ENCODE measurements at places on chromosomes 1 and 21.

DNA sequence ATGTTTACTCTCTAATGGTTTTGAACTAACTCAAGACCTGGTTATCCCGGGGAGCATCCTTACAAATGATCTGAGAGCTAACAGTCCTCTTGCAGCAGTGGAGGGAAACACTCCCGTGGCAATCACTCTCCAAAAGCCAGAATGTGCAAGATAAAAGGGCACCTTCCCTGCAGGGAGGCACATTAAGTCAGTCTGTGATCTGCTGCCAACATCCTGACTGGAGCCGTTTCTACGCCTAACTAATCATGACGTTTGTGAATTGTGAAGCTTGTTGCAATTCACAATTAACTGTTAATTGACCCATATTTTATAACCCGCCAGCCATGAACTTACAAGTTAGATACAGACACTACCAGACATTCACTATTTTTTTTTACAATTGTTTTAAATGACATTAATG lies 52.1 kb upstream of the LGALS8 start:
- DNase-seq = no peak

DNA sequence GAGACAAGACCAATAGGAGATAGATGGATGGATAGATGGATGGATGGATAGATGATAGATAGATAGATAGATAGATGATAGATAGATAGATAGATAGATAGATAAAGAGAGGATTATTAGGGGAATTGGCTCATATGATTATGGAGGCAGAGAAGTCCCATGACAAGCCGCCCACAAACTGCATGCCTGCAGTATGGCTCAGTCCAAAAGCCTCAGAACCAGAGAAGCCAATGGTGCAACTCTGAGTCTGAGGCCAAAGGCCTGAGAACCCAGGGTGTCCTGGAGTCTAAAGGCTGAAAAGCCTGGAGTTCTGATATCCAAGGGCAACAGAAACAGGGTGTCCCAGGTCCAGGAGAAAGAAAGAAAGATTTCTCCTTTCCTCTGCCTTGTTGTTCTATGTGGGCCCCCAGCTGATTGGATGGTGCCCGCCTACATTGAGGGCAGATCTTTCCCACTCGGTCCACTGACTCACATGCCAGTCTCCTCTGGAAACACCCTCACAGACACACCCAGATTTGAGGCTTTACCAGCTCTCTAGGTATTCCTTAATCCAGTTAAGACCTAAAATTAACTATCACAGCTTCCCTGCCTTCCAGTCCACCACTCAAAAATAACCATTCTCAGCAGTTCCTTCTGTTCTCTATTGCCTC lies 39.6 kb upstream of the IRF2BP2 start:
- no peak for DNase-seq

DNA sequence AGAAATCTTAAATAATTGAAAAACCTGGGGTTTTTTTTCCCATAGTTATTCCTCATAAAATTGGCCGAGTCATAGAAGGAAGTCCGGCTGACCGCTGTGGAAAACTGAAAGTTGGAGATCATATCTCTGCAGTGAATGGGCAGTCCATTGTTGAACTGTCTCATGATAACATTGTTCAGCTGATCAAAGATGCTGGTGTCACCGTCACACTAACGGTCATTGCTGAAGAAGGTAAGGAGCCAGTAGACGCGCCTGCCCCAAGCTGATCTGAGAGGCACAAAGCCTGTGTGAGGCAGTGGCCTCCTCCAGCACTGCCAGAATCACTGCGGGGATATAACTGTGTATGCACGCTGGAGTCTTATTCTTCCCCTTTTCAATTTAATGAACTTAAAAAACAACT lies 100.3 kb downstream of the PHTF1 start:
- no peak for DNase-seq

- DNase-seq = no peak
These were observed 7.7 kb upstream of the CD5L start for GRCh38 chr1:157849229-157849875.

- DNase-seq = no peak
These were observed 15.7 kb downstream of the BTBD8 start for GRCh38 chr1:92095874-92096273.

DNA sequence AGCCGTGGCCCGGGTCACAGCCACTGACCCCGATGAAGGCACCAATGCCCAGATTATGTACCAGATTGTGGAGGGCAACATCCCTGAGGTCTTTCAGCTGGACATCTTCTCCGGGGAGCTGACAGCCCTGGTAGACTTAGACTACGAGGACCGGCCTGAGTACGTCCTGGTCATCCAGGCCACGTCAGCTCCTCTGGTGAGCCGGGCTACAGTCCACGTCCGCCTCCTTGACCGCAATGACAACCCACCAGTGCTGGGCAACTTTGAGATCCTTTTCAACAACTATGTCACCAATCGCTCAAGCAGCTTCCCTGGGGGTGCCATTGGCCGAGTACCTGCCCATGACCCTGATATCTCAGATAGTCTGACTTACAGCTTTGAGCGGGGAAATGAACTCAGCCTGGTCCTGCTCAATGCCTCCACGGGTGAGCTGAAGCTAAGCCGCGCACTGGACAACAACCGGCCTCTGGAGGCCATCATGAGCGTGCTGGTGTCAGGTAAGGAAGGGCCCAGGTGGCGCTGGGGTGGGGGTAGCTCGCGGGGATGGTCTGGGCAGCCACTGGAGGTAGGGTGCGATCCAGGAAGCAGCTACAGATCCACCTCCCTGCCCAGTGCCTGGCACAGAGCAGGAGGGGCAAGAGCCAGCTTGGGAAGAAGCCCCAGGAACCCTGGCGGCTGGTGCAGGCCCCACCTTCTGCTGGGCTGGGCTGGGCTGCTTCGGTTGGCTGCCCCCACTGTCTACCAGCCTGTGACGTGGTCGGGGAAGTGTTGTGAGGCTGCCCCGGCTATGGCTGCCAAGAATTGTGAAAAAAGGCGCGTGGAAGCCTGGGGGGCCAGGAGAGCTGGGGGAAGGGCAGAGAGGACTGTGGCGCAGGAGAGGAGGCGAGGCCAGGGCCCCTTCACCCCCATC lies 3.8 kb downstream of the CELSR2 start:
- DNase-seq = no peak

DNA sequence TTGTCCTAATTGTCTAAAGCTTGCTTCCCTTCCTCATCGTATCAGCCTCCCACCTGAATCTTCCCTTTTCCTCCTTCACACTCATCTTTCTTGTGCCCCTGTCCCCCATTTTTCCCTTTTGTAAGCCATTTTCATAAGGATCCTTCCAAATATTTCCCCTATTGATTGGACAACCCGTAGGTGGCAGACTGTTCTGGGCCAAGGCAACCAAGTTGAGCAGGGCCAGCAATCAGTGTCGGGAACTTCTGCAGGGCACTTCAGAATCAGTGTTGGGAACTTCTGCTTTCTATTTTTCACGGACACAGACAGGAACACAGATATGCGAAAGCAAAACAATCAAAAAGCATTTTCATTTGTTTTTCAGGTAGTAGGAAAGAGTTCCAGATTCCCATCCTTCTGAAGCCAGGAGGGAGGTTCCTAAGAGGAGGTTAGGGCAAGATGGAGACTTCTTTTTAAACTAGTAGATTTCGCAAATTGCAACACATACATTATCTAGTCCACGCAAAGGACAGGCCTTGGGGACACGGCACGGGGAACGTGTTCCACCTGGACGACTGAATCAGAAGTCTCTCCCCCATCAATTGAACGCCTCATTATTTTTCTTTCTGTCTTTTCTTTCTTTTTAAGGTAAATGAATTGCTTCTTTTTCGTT lies 691 bp upstream of the MPZL1 start:
- no peak for DNase-seq

- DNase-seq = no peak
These were observed 40.3 kb upstream of the TRIM45 start for GRCh38 chr1:117161887-117162286.

DNA sequence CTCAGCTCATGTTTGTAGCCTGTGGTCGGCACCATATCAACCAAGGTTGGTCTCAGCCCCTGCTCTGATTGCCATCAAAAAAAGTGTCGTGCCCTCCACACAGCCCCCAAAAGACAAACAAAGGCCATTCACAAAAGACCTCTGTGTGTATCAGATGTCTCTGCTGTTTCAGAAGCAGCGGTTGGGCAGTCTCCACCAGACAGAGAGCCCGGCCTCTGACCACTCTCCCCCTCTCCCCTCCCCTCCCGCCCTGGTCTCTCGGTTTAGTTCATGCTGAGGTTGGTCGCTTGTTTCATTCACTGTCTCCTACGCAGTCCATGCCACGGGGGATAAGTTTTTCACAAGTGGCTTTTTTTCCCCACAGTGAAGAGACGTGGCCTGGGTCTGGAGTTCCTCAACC lies 27.1 kb downstream of the ACTA1 start:
- no peak for DNase-seq

DNA sequence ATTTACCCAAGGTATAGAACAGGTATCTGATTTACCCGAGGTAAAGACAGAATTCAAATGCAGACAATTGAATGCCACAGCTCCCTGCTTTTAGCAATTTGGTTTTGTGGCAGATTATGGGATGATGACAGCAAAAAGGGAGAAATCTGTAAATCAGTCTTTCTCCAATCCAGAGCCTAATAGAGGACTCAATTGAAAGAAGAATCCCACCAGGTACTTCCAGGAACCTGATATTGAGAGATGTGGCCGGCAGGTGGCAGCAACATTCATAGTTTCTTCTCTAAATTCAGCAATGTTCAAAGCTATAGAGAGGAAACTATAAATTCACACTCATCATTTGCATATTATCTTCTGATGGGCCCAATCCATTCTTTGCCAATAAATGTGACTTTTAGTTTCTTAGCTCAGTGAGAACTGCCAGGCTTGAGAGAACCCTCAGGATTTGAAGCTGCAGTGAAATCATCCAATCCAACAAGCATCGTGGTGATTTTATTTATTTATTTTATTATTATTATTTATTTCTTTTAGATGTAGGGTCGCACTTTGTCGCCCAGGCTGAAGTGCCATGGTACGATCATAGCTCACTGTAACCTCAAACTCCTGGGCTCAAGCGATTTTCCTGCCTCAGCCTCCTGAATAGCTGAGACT lies 9.8 kb upstream of the PHACTR4 start:
- DNase-seq = peak; percentile 81

DNA sequence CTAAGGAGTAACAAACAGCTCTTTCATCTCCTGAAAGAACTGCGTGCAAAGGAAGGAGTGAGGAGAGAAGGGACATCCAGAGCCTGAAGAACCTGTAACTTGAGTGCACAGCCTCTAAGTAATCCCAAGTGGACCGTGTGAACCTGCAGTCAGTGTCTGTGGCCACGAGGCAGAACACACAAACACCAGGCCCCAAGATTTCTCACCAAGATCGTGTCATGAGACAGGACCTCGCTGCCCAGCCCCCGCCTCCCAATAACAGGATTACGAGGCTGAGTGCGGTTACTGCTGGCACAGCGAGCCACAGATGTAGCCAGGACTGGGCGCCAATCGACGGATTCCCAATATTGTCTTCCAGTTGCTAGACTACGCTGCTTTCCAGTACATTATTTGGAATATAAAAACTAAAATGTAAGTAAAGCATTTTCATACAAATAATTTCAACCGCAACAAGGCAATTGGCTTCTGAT lies 101.3 kb upstream of the SLC25A33 start:
- DNase-seq = no peak

- no peak for DNase-seq
These were observed 1.7 kb upstream of the TRIM67 start for GRCh38 chr1:231159963-231160761.

DNA sequence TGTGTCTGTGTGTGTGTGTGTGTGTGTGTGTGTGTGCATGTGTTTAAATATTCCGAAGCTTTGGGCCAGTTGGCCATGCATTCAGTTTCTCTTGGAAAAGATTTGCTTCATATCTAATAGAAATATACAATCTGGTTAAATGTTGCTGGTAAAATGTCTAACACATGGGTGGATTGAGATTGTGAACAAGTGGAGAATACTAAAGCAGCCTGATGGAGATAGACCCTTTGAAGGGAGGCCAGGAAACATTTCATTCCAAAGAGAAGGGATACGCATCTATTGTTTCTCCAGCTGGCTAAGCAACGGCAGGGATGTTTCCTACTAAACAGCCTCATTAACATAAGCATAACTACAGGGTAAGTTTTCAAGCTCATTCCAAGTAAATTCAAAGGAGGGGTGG lies 257.5 kb upstream of the PTBP2 start:
- no peak for DNase-seq

GRCh38 chr1:226814751-226815537 lies 55.5 kb upstream of the PSEN2 start:
- DNase-seq = no peak

DNA sequence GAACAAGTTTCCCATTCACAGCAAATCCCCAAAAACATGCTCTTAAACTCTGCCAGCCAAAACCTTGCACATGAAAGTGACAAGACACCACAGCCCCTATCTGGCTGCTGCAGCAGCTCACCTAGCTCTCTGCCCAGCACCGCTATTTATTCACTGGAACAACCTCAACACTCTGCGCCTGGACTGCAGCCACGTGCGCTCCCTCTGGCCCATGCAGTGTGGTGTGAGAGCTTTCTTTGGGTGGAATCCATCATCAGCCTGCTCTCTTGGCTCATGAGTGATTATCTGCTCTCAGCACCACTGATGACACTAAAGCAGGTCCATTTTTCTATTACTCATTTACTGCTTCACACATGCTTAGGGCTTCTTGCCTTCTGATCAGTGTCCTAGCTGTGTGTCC lies 11.4 kb downstream of the KCNJ6 start:
- no peak for DNase-seq

DNA sequence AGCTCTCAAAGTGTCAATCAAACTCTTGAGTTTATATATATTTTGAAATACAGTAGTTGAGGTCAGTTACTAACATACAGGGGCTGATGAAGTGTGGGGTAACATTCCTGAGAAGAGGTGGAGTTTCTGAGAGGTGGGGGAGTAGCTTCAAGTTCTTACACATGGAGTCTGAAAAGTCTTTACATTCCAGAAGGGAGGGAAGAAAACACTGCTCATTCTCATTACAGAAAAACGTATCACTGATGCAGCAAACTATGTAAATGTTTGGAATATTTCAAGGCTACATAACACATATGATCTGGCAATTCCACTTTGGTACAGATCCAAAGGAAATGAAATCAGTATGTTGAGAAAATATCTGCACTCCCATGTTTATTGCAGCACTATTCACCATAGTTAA lies 1065.8 kb upstream of the B3GALT2 start:
- DNase-seq = no peak

DNA sequence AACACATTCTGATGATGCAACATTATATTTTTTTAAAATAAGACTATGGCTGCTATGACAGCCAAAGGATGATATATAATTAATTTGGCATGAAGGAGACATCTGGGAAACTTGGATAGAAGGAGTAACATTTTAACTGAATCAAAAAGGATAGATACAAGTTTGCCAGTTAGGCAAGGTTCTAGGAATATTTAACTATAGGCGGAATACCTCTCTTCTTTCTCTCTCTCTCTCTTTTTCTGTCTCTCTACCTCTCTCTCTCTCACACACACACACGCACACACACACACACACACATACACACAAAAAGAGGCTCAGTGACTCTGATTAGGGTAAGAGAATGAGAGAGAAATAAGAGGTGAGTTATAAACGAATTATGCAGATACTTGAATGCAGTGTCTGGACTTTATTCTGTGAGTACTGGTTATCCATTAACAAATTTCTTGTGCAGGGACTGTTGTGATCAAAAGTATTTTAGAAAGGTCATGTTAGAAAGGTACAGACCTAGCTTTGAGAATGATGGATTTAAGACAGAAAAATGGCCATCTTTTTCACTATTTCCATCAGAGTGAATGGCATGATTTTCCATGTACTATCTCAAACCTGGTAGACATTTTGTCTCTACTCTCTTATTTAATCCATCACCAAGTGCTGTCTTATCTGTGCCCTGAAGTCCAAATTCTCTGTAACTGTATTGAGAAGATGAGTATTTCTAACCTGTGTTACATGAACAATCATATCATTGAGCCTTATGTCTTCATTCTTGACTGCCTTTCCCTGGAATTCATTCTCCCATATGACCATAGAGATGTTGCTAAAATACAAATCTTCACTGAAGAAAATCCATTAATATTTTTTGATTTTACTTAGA lies 1106.9 kb upstream of the ADGRL4 start:
- no peak for DNase-seq

Measured in activated CD4-positive, alpha-beta T cell treated with anti-CD3 and anti-CD28 coated beads, Interleukin-2, amount 10 ng/mL, durations not matched to agents 7 days and 5 days (primary cell).